ENCODE measurements at places on chromosomes 2 and 18.
A peak's percentile ranks its signal among the peaks of the same experiment; 100 is the strongest.

- peak; percentile 6 for DNase-seq
These were observed 34.0 kb downstream of the NAPG start for GRCh38 chr18:10559553-10560451.

DNA sequence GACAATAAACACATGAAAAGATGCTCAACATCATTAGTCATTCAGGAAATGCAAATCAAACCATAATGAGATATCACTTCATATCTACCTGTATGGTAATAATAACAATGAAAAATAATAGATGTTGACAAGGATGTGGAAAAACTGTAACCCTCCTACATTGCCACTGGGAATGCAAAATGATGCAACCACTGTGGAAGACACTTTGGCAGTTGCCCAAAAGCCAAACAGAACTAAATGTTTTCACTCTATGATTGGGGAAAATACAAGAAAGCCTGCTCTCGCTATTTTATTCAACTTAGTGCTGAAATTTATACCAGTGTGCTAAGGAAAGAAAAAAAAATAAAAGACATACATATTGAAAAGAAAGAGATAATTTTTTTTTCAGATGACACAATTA is 934.5 kb downstream of the CNTNAP5 start:
- no peak for DNase-seq

GRCh38 chr2:64987001-64987955 is 1.9 kb upstream of the SLC1A4 start:
- no peak for DNase-seq

GRCh38 chr18:10745219-10745618 is 219.4 kb downstream of the NAPG start:
- no peak for DNase-seq

DNA sequence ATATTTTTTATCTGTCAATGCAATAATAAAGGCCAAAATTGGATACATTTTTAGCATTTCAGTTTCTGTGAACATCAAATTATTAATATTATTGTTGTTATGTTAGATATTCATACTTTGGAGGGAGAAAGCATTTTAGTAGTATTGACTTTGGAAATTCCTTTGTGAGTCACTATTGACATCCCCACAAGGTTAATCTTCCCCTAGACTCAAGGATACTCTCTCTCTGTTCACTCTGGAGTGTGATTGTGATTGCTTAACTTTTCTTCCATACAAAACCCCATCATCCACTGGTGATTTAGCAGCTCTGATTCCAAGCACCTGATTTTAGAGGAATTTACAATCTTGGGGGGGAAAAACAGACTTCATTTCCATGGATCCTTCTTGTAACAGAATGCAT is 352.0 kb downstream of the THSD7B start:
- DNase-seq, result no peak

- no peak for DNase-seq
These were observed 1121.5 kb upstream of the DDX18 start for GRCh38 chr2:116692988-116693387.
